Effector memory CD8-positive, alpha-beta T cell (primary cell): ENCODE measurements at places on chromosomes 16 and 17.

- no peaks in the 10 kb centered on the region for H3K27me3 ChIP-seq
- DNase-seq = no peak
- no peak overlapping the region for H3K4me3 ChIP-seq
- H3K4me1 ChIP-seq = peaks cover 7% of the 10 kb centered on the region
- no peak overlapping the region for H3K27ac ChIP-seq
- H3K36me3 ChIP-seq = no peaks in the 10 kb centered on the region
Measured at GRCh38 chr16:46785076-46785845, 37.1 kb upstream of the MYLK3 start.

DNA sequence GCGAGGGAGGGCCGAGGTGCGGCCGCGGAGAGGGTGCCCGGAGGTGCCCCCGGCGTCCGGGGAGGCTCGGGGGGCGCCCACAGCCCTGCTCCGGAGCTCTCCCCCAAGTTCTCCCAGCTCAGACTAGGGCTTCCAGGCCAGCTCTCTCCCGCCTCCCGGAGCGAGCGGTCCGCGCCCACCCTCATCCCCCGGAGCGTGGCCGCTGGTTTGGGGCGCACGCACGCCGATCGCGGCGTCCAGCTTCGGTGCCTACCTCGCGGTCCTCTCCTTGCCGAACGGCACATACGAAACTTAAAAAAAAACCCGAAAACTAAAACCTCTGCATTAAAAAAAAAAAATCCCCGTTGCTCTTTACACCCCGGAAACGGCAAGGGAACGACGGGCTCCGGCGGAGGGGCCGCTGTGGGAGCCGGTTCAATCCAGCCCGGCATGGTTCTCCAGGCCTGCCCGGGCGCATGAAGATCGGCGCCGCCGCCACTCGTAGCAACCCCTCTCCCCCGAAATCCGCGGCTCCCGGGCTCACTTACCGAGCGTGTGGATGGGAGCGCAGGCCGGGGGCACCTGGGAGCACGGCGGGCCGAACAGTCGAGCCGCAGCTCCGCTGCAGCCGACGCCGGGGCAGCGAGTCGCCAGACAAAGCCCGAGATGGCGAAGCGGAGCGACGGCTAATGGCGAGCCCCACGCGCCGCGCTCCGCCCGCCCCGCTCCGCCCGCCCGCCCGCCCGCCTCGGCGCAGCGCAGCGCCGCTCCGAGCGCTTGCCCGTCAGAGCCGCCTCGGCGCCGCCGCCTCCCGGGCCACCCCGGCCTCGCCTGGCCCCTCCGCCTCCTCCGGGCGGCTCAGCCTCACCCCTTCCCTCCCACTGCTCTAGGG lies 973 bp upstream of the UBTF start:
- H3K4me1 ChIP-seq = peaks cover 34% of the 10 kb centered on the region
- DNase-seq = peak; percentile 42
- H3K4me3 ChIP-seq = peak overlapping the region; percentile 99
- H3K36me3 ChIP-seq = peaks cover 40% of the 10 kb centered on the region

- H3K36me3 ChIP-seq = peaks cover 14% of the 10 kb centered on the region
- no peak for DNase-seq
- peaks cover 14% of the 10 kb centered on the region for H3K4me1 ChIP-seq
- H3K4me3 ChIP-seq = peak overlapping the region; percentile 56
Measured at GRCh38 chr16:1333854-1334700, 632 bp downstream of the BAIAP3 start.

GRCh38 chr17:59154721-59155438 lies at the start of gene SKA2:
Gene SKA2, minus strand, starts transcription at chr17:59155186. Its CDS starts 23 bp downstream, at chr17:59155163.
- DNase-seq = peak; percentile 95
- peaks cover 9% of the 10 kb centered on the region for H3K36me3 ChIP-seq
- no peak within 1 kb of the TSS for H3K4me3 ChIP-seq
- no peaks in the 10 kb centered on the region for H3K27me3 ChIP-seq
- no peak within 1 kb of the TSS for H3K27ac ChIP-seq

GRCh38 chr16:55256412-55257016 lies 67.5 kb upstream of the IRX6 start:
- no peaks in the 10 kb centered on the region for H3K36me3 ChIP-seq
- H3K4me3 ChIP-seq = no peak overlapping the region
- H3K27me3 ChIP-seq = no peaks in the 10 kb centered on the region
- DNase-seq = no peak
- no peaks in the 10 kb centered on the region for H3K4me1 ChIP-seq
- H3K27ac ChIP-seq = no peak overlapping the region

DNA sequence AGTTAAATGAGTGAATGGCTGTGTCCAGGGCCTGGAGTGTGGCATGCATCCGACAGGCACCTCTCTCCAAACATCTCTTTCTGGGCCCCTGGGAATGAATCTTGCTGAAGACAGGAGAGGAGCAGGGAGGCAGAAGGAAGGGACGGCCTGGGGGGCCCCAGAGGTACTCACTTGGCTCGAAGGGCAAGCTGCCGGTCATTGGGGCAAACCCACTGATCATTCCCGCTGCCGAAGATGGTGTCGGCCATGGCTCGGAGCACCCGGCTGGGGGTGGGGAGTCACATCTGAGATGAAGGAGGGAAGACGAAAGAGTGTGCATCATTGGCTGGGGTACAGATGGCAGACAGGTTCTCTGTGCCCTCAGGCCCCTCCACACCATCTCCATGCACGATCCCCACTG lies 25.3 kb downstream of the RPH3AL start:
- DNase-seq = no peak
- H3K4me1 ChIP-seq = peaks cover 11% of the 10 kb centered on the region
- no peak overlapping the region for H3K4me3 ChIP-seq
- H3K36me3 ChIP-seq = peaks cover 8% of the 10 kb centered on the region

- H3K4me1 ChIP-seq = no peaks in the 10 kb centered on the region
- no peaks in the 10 kb centered on the region for H3K36me3 ChIP-seq
- no peak overlapping the region for H3K4me3 ChIP-seq
- DNase-seq = no peak
Measured at GRCh38 chr17:33492731-33493265, 199.7 kb upstream of the ASIC2 start.

DNA sequence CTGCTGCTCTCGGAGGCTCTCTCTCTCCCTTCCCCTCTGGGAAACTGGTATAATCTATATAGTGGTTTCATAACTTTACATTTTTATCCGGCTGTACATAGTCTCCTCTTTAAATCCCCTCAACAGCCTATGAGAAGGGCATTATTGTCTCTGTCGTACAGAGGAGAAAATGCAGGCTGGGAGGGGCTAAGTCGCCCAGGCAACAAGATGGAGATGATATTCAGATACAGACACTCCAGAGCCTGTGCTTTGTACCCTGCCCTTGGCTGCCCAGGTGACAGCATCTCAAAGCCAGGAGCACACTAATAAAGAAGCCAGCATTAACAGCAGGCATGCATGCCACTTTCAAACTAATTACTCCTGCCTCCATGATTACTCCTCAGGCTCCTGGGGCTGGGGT lies 4.7 kb upstream of the EIF1 start:
- no peak overlapping the region for H3K27ac ChIP-seq
- no peak for DNase-seq
- no peak overlapping the region for H3K4me3 ChIP-seq
- peaks cover 15% of the 10 kb centered on the region for H3K36me3 ChIP-seq

DNA sequence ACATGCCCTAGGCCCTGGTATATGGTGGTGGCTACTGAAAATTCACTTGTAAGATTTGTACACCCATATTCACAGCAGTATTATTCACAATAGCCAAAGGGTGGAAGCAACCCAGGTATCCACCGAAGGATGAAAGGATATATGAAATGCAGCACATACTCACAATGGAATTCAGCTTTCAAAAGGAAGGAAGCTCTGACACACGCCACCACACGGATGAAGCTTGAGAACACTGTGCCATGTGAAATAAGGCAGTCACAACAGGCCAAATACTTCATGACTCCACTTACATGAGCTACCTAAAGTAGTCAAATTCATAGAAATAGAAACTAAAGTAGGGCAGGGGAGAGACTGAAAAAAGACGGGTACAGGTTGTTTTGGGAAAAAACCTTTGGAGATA lies 2.9 kb downstream of the XPO6 start:
- peaks cover 41% of the 10 kb centered on the region for H3K4me1 ChIP-seq
- peaks cover 34% of the 10 kb centered on the region for H3K36me3 ChIP-seq
- no peak for DNase-seq
- H3K4me3 ChIP-seq = peak overlapping the region; percentile 64
- no peaks in the 10 kb centered on the region for H3K27me3 ChIP-seq
- no peak overlapping the region for H3K27ac ChIP-seq

DNA sequence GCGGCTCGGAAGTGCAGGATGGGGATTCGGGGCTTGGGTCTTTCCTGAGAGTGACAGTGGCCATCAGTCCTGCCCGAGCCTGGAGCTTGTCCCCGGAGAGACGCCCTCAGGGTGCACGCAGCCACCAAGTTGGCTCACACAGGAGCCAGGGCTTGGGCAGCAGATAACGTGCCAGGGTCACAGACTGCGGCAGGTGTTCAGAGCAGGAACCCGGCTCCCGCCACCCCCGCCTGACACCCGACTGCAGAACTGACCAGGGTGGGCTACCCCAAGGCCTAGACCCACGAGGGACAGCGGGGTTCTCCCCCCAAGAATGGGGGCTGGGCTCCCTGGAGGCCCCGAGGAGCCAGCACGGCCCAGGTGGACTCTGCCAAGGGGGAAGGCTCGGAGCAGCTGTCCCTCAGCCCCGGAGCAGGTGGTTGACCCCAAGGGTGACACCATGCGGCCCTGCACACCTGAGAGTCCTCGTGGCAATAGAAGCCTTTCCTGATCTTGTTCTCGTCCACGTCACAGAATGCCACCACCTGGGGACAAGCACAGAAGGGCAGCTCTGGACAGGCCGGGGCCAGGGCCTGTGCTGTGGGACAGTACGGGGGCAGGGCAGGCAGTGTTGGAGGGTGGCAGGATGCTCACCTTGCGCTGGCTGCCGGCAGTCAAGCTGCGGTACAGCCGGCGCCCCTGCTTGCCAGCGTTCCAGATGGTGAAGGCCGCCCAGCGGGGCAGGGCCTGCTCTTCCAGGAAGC lies 117.1 kb upstream of the ZNF750 start:
- H3K27ac ChIP-seq = no peak overlapping the region
- DNase-seq = no peak
- H3K4me3 ChIP-seq = no peak overlapping the region
- H3K36me3 ChIP-seq = peaks cover 8% of the 10 kb centered on the region

- H3K27me3 ChIP-seq = peaks cover 26% of the 10 kb centered on the region
- no peak for DNase-seq
- H3K27ac ChIP-seq = no peak overlapping the region
Measured at GRCh38 chr16:89166696-89167424, 4.7 kb upstream of the CDH15 start.

GRCh38 chr17:77116371-77116860 lies 24.4 kb upstream of the SEC14L1 start:
- H3K36me3 ChIP-seq = no peaks in the 10 kb centered on the region
- DNase-seq = no peak
- no peaks in the 10 kb centered on the region for H3K4me1 ChIP-seq
- no peak overlapping the region for H3K27ac ChIP-seq

DNA sequence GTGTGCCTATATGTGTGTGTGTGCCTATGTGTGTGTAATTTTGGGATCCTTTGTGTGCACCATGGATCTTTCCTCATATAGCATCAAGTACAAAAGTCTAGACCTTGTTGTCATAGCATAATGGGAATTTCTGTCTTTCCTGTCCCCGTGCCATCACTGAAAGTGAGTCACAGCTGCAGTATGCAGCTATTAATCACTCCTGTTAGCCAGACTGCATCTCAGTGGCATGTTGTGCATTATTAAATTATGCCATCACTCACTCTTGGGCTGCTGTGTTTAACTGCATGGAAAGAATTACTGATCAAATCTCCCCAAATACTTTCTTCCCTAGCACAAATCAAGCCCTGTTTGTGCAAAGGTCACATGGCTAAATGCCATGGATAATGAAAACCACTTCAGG lies 92.4 kb downstream of the CBLN1 start:
- no peaks in the 10 kb centered on the region for H3K4me1 ChIP-seq
- H3K27me3 ChIP-seq = no peaks in the 10 kb centered on the region
- peaks cover 2% of the 10 kb centered on the region for H3K36me3 ChIP-seq
- H3K4me3 ChIP-seq = no peak overlapping the region

DNA sequence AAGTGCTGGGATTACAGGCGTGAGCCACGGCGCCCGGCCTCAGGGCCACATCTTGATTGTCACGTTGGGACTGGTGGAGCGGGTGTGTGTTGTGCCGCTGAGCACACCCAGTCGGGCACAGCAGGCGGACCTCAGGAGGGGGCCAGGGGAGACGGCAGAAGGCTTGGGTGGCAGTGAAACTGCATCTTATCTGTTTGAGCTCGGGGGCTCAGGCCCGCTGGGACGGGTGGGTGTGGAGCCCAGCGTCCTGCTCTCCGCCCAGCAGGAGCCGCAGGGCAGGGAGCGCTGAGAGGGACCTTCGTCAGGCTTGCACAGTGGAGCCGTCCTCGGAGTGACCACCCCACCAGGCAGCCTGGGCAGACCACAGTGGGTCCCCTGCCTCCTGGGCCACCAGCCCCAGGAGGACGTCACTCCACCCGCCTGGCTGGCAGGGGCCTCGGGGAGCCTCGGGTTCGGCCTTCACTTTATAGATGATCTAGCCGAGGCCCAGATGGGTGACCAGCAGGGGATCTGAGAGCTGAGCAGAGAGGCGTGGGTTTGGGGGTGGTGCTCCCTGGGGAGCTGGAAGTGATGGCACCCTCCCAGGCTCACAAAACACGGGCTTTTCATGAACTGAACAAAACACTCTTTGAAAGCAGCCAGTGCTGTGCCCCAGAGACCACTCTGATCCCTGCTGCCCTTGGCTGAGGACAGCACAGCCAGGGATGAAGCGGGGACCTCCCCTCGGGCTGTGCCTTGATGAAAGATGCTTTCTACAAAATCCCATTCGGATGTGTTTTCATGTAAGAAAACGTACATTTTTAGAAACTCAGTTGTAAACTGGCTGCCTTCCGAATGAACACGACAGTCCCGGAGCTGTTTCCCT lies 181.1 kb downstream of the SEC14L1 start:
- peaks cover 14% of the 10 kb centered on the region for H3K36me3 ChIP-seq
- H3K4me3 ChIP-seq = no peak overlapping the region
- no peak overlapping the region for H3K27ac ChIP-seq
- peaks cover 40% of the 10 kb centered on the region for H3K4me1 ChIP-seq
- no peak for DNase-seq
- H3K27me3 ChIP-seq = no peaks in the 10 kb centered on the region

- H3K36me3 ChIP-seq = peaks cover 92% of the 10 kb centered on the region
- no peaks in the 10 kb centered on the region for H3K27me3 ChIP-seq
- peaks cover 23% of the 10 kb centered on the region for H3K4me1 ChIP-seq
Measured at GRCh38 chr16:15671530-15672117, 21.6 kb downstream of the NDE1 start.

DNA sequence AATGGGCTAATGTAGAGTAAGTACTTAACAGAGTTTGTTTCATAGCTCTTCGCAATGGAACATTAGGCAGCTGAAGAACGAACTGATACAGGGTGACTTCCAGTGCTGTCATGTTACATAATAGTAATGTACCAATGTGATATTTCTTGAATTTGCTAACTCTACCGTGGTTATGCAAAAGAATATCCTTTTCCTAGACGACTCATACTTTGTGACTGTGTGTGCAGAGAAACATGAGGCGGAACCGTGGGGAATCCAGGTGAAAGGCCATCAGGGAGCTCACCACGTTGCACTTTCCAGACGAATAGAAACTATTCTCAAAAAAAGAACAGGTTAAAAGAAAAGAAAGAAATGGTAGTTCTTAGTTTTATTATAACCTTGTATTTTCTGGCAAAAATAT lies 13.2 kb downstream of the NOB1 start:
- H3K4me1 ChIP-seq = no peaks in the 10 kb centered on the region
- H3K4me3 ChIP-seq = no peak overlapping the region

- peaks cover 13% of the 10 kb centered on the region for H3K4me1 ChIP-seq
- peaks cover 36% of the 10 kb centered on the region for H3K27me3 ChIP-seq
- peak within 1 kb of the TSS; percentile 85 for H3K27ac ChIP-seq
- peak within 1 kb of the TSS; percentile 94 for H3K4me3 ChIP-seq
- no peak for DNase-seq
Measured at GRCh38 chr16:56625140-56625942, at the start of gene MT1E. Gene MT1E, plus strand, starts transcription at chr16:56625781. Its CDS starts 71 bp downstream, at chr16:56625852.

- H3K4me3 ChIP-seq = no peak overlapping the region
- DNase-seq = no peak
- no peaks in the 10 kb centered on the region for H3K36me3 ChIP-seq
- H3K27ac ChIP-seq = no peak overlapping the region
- H3K27me3 ChIP-seq = peaks cover 73% of the 10 kb centered on the region
Measured at GRCh38 chr17:15287538-15288267, 22.6 kb upstream of the PMP22 start.
